ENCODE measurements at places on chromosomes 12 and 14.

DNA sequence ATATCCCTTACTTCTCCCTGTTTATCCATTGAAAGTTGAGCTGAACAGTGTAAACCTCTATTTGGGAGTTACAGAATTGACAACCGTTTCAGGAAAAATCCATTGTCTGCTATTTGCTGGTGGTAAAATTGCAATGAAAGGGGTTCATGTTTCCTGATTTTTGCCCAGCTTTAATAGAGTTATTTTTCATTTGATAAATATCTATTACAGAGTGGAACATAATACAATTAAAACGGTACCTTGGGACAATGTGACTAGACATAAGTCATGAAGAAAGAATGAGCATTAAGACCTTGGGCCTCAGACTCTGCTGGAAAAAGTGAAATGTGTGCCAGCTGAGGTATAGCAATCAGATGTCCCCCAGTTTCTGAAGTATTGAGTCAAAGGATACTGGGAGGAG is 13.1 kb downstream of the PTPRR start:
- DNase-seq, result no peak

DNA sequence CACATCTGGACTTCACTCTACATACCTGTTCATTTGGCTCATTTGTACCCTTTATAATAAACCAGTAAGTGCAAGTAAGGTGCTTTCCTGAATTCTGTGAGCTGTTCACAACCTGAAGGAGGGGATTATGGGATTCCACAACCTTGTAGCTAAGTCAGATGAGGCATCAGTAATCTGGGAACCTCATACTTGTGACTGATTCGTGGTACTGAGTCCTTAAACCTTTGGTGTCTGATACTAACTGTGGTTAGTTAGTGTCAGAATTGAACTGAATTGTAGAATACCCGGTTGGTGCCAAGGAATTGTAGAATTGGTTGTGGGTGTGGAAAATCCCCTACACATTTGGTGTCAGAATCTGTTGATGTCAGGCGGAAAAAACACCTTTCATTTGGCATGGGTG is 83.4 kb downstream of the TMX1 start:
- no peak for DNase-seq

GRCh38 chr12:90816353-90817089 is 138.5 kb downstream of the CCER1 start:
- DNase-seq, result no peak

DNA sequence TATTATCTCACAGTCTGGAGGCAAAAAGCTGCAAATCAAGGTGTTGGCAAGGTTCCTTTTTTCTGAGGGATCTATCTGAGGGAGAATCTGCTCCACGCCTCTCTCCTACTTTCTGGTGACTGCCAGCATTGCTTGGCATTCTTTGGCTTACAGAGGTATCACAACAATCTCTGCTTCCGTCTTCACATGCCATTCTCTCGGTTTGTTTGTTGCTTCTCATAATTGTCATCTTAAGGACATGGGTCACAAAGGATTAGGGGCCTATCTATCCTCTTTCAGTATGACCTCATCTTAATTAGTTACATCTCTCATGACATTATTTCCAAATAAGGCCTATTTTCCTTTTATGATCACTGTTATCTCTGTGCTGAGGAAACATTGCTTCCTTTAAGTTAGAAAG is 345.0 kb downstream of the FOXG1 start:
- DNase-seq, result no peak

DNA sequence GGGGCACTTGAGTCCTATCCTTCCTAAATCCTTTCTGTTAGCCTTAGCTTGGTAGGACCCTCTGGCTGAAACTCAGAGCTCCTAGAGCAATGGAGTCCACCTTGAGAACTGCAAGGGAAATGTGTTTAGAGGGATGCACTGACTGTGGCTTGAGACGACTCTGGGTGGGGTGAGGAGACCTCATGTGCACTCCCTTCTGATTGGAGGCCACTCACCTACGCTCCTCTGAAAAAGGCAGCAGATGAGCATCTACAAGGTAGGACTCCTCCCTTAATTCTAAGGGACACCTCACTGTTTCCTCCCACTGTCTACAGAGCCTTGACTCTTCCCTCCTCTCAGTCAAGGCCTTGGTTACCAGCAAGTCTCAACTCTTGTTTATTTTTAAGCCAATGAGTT is 1.0 kb downstream of the MAP3K12 start:
- DNase-seq, result no peak

DNA sequence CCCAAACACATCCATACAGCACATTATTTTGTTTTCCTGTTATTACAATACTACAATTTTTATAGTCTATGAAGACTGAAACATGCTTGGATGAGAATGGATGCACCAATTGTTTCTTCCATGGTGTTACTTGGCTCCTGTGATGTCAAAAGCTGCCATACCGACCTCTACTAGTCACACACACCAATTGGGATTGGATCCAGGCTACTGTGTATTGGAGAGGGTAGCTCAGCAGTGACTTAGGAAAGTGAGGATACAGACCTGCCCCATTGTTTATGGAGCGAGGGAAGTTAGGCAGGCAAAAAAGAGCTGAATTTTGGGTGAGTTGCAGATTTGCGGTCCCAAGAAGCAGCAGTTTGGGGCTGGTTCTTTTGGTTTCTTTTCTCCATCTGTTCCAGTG is 30.8 kb upstream of the AKAP6 start:
- no peak for DNase-seq

- DNase-seq, result no peak
Measured at GRCh38 chr14:35944847-35945246, 118.7 kb downstream of the BRMS1L start.

GRCh38 chr12:66288121-66288520 is 14.2 kb upstream of the HELB start:
- no peak for DNase-seq
